Stimulated activated naive CD8-positive, alpha-beta T cell treated with anti-CD3 and anti-CD28 coated beads, Interleukin-15, Interleukin-2, amounts not matched to agents 100 U/mL and 50 U/mL, for 24 hours (primary cell): ENCODE measurements at places on chromosomes 7 and 10.

DNA sequence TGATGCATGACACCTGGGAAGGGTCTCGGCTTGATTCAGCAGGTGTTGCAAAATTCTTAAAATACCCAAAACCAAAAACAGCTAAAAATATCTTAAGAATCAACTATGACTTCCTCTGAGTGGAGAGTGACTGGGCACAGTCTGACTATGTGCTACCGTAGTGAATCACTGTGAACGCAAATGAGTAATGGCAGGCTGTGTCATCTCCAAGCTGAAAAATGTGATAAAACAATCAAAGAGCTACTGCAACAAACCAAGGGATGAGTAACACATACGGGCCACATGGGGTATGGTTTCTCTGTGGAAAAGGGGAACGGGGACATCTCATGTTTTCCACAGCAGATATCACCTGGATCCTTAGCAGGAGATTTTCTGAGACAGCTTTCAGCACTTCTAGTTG is 127.5 kb downstream of the ABCA13 start:
- peak; percentile 11 for DNase-seq

DNA sequence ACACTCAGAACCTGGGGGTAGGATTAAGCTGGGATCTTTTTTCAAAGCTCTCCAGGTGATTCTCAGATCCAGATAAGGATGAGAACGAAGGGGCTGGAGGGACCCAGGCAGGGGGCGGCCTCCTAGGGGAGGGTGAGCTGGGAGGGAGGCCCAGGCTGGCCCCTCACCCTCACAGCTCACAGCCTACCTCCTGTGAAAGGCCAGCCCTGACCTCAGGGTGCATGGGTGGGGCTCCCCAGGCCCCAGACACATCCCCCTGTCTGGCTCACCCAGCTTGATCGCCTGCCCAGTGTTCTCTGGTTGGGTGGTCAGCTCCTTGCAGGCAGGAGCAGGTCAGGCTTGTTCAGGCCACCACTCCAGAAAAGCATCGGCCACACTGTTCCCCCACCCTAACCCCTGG is 24.3 kb downstream of the CTBP2 start:
- no peak for DNase-seq

- DNase-seq: no peak
Measured at GRCh38 chr10:22593636-22594198, 120.7 kb downstream of the PIP4K2A start.

DNA sequence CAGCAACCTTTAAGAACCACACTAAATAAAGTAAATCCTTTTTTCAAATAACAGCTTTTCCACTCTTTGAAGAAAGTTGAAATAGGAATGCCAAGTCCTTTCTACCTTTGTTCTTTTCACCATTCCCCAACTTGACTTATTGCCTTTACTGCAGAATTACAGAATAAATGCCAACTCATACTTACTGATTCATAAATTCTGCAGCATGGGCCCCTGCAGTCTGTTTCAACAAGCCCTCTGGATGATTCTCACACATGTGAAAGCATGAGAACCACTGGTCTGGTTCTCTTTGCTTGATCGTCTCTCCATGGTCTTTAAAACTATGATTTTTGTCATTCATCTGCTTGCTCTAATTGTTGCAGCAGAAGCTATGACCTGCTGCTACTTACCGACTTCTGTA is 56.1 kb downstream of the HACD1 start:
- no peak for DNase-seq

GRCh38 chr10:62666275-62666674 is 138.2 kb upstream of the ADO start:
- DNase-seq: no peak

- DNase-seq: no peak
Measured at GRCh38 chr10:341081-341740, 206.0 kb downstream of the ZMYND11 start.

DNA sequence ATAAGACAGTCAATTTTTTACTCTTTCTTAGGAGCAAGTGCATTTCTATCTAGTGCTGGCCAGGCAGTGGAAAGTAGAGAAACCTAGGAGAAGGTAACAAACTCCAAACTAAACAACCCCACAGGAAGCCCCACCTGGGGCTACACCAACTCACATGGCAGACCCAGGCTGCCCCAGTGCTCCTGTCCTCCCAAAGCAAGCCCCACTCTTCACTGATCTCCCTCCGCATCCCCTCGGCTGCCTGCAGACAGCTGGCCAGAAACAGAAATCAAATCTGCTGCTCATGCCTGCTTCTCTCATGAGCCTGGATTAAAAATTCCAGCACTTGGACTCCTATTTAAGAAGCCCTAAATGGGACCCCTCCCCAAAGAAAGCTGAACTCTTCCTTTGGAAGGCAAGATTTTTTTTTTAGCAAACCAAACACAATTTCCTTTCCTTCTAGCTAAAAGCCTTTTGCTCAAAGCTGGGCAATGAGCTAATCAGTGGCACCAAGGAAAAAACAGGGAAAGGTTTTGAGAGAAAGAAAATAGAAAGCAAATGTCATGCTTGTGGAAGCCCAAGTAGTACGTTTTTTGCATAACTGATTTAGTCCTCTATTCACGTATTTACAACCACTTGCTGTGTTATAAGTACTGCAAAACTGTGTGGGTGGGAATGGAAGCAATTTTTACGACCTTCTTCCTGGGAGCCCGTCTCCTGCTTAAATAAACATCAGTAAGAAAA is 10.8 kb downstream of the PDE1C start:
- no peak for DNase-seq

GRCh38 chr10:80070057-80070456 is 8.4 kb upstream of the TMEM254 start:
- no peak for DNase-seq

GRCh38 chr10:70302292-70302691 is 18.5 kb upstream of the NPFFR1 start:
- DNase-seq: no peak

DNA sequence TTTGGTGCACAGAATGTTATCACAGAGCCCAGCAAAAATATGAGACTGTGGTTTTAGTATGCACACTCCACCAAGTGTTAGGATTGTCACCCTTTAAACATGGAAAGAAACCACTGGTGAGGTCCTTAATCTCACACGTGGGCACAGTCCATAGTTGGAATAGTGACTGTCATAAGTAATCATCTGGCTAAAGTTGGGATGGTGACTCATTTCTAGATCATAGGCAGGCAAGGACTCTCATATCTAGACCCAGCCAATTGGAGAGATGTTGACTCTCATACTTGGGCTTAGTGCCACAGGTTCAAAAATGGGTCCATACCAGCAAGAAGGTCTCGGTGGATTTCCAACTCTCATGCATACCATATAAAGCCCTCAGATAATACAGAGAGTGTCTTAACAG is 39.6 kb upstream of the ZNF680 start:
- DNase-seq: no peak

GRCh38 chr7:102258749-102259107 is 27.9 kb upstream of the SH2B2 start:
- DNase-seq: no peak

DNA sequence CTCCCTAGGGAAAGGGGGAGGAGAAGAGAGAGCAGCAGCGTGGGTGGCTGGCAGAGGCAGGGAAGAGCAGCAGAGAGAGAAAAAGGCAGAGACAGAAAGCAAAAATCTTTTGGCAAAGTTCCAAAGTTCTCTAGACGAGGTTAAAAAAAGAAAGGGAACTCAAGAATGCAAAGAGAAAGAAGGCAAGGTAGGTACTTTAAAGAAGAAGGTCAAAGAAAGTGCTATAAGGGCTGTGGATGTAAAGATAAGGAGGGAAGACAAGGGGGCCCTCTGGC is 20.2 kb upstream of the OPTN start:
- DNase-seq: no peak

DNA sequence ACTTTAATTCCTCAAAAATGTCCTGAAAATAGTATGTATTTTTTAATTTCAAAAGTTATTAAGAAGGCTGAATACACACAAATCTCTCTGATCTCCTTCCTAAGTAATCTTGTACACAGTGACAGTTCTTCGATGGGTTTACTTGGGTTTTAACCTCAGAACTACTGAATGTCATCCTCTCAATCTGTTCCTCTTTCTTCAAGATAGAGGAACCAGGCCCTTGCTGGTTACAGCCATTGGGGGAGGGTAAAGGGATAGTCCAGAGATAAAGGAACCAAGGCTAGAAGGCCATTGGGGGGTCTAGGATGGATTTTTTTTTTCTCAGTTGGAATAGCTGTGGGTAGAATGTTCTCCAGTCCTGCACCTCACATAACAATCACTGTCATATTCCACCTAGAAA is 224.9 kb downstream of the SKIDA1 start:
- DNase-seq: no peak

- no peak for DNase-seq
Measured at GRCh38 chr7:25031432-25031831, 51.5 kb upstream of the OSBPL3 start.

- DNase-seq: no peak
Measured at GRCh38 chr10:10870523-10871241, 147.0 kb upstream of the CELF2 start.

DNA sequence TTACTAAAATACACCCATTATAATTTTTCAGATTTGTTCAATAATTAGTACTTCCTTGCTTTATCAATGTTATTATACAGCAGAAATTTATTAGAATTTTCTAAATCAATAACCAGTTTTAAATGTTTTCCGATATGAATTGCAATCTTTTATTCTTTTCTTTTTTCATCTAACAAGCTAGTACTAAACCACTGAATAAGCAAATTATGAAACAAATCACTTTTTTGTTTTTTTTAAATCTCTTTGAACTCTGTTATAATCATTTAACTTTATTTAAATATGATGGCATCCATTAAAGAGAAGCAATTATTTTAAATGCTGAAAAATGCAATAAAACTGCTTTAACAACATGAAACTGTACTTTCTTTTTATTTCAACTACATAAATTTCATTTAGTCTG is 59.7 kb downstream of the HYCC1 start:
- no peak for DNase-seq

GRCh38 chr10:79311581-79312407 is 35.5 kb upstream of the PPIF start:
- no peak for DNase-seq

- no peak for DNase-seq
Measured at GRCh38 chr7:44538798-44539668, 2.1 kb downstream of the NPC1L1 start.

- DNase-seq: no peak
Measured at GRCh38 chr10:6598679-6599078, 18.6 kb upstream of the PRKCQ start.

GRCh38 chr10:29668628-29669027 is 33.9 kb upstream of the SVIL start:
- no peak for DNase-seq

DNA sequence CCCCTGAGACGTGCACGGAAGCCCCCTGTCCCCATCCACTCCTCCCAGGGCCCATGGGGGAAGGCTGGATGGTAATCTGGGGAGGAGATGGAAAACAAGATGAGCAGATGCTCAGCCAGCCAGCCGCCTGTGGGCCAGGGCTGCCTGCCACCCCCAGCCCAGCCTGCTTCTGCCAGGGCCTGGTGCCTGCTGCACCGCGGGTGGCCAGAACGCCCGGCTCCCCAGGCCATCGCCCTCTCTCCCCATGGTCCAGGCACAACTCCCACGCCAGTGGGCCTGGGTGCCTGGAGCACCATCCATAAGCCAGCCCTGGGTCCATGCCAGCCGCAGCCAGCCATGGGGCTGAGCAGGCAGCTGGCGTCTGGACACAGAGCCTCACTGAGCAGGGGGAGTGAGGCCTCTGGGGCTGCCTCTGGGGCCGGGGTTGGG is 57.2 kb upstream of the ELN start:
- no peak for DNase-seq
